ENCODE measurements at places on chromosomes 4 and X.

- no peak for DNase-seq
These were observed 119.1 kb downstream of the DNAAF6 start for GRCh38 chrX:107325467-107325866.

DNA sequence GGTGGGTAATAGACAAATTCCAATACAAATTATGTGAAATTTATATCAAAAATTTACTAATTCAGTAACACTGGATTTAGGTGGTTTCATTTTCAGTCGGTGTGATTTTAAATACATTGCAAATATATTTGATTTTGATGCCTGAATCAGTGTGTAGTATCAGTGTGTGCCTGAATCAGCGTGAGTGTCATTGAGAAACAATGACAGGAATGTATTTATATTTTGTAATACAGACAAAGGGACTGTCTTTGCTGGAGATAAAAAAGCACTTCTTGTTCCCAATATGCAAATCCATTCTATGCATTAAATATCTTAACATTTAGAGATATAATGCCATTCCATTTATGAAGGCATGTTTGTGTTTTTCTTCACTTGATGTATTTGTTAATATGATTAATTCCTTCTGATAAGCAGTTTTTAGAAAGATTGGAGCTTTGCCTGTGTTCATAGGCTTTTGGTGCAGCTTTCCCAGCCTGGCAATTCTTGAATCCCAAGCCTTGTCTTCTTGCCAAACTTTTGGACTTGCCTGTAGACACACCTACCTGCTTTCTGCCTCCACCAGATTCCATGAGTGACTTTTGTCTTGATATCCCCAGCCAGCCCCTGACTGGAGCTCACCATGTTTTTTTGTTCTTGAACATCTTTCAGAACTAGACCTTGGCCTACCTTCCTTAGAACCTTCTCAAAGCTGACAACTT, 243.8 kb downstream of the ADGRL3 start:
- DNase-seq, result no peak

DNA sequence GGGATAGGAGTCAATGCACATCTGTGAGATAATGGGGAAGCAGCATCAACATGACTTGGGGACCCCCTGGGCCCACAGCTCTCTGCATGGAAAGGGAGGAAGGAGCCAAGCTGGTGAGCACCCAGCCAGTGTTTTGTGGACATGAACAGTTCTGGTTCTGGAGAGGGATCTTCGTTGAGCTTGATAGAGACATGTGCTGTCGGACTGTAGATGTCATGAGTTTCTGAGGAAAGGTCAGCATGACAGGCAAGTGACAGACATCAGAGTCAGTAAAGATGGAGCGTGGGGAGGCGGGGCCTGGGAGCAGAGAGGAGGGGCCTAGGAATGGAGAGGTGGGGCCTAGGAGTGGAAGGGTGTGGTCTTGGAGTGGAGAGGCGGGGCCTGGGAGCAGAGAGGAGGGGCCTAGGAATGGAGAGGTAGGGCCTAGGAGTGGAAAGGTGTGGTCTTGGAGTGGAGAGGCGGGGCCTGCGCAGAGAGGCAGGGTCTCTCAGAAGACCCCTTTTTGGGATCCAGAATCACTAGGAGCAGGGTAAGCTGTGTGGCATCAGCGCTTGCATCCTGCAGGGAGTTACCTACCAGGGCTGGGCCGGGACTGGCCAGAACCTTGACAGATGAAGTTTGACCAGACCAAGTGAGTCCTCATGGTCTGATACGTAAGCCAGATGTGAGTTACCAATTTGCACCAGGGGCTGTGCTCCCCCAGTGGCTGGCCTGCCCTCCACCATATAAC, 33.7 kb downstream of the PIGG start:
- no peak for DNase-seq

GRCh38 chr4:41575207-41575606, 37.2 kb downstream of the LIMCH1 start:
- DNase-seq, result no peak

DNA sequence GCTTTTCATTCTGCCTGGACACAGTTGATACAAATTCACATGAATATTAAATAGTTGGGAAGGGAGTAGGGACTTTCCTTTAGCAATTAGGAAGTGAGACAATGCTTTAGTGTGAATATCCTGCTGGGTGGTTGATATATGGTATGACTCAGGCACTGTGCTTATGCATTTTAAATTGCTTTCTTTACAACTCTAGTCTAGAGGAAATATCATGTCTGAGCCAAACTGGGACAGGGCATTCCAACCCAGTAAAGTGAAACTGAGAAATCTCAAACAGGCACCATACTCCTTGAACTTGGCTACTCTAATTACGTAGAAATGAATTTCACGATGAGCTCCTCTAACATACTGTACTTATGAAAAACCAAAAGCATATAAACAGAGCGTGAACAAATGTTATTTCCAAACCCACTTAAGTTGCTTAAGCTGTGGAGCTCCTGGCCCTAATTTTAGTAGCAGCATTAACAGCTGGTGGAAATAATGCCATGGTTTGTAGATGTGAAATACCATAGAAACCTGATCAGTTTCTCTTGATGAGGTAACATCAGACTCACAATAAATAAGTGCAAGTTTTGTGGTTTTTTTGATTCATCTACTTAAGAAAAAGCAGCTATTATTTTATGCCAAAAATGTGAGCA, 242.9 kb upstream of the GK2 start:
- DNase-seq, result no peak

GRCh38 chr4:69816236-69816635, 43.7 kb downstream of the SULT1E1 start:
- DNase-seq, result no peak
